ENCODE measurements at places on chromosomes 3 and 15.

GRCh38 chr15:96158938-96159337 is 171.6 kb upstream of the NR2F2 start:
- no peak for DNase-seq

DNA sequence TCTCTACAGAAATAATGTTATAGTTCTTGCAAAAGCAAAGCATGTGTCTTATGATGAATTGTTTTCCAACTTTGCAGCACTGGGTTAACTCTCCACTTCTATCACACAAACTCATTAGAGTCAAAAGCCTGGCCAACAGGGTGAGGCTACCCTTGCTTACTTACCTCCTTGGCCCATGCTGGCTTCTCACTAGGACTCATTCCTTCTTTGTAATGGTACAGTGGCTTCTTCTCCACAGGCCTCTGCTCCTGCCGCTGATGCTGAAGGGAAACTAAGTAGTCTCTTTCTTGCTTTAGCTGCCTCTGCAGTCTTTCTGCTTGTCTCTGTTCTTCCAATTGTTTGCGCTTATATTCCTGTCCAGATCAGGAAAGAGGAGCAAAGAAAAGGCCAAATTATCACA is 111.5 kb upstream of the SLC2A2 start:
- no peak for DNase-seq

- DNase-seq = no peak
Measured at GRCh38 chr3:32459450-32459849, 43.2 kb downstream of the CMTM6 start.

DNA sequence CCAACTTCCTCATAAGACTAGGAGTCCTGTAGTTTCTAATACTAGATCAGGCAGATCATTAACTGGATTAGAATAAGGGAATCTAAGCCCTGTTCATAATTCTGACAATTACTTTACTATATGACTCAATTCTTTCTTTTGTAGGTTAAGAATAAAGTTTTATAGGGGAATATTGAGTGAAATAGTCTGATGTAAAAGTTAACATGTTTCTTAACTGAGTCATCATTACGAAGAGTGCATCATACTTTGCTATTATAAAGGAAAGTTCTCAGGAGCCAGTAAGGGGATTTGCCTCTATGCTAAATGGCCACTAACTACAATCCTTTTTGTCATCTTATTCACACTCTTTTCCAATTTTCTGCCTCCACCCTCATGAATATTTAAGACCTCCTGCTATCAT is 63.1 kb downstream of the POLQ start:
- no peak for DNase-seq

DNA sequence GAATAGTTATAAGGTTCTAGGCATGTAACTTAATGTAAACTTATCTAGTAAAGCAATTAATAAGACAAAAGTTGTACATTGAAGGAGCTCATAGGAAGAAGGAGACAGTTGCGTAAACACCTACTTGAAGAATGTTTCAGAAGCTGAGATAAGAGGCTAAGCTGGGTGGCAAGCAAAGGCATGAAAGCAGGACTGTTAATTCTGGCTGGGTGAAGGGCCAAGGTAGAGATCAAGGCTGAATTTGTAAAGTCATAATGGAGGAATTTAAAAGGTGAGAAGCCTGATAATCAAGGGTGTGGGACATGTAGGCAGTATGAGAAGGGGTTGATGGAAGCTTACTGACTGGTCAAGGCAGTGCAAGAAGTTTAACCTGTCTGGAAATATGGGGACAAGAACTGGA is 80.4 kb upstream of the TGFBR2 start:
- no peak for DNase-seq

DNA sequence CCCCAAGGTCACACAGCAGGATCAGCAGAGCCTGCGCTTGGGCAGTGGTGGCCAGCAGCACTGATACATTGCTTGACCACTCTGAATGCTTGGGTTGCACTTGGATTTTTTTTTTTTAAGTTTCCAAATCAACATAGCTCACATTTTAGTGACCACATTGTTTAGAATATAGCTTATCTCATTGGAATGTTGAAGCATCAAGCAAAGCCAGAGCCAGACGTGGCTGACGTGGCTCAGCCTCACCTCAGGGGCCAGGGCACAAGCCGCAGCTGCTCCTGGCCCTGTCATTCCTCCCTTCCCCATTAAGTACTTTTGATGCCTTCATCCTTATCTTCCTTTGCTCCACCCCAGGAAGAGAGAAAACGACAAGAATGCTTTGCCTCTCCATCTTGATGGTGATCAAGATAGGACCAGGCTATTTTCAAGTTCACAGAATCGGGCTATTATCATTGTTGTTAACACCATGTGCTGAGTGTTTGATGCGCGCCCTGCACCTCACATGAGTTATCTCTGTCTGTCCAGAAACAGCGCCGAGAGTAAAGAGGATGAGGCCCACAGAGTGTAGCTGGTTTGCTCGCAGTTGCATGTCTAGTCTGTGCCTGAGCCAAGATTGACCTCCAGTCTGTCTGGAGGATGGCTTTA is 75.8 kb downstream of the AAGAB start:
- no peak for DNase-seq

DNA sequence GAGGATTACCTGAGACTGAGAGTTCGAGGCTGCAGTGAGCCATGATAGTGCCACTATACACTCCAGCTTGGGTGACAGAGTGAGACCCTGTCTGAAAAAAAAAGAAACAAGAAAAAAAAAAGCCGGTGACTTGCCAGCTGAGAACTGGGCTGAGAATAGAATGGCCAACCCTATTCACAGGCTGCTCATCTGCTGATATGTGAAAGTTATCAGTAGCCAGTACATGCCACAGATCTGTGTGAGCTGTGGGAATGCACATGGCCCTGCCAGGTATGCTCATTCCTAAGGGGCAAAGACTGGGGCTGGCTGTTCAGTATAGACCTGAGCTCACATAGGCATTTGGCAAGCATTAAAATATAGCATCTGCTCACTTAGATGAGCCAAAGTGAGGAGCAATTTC is 30.9 kb downstream of the IL20RB start:
- DNase-seq = no peak

DNA sequence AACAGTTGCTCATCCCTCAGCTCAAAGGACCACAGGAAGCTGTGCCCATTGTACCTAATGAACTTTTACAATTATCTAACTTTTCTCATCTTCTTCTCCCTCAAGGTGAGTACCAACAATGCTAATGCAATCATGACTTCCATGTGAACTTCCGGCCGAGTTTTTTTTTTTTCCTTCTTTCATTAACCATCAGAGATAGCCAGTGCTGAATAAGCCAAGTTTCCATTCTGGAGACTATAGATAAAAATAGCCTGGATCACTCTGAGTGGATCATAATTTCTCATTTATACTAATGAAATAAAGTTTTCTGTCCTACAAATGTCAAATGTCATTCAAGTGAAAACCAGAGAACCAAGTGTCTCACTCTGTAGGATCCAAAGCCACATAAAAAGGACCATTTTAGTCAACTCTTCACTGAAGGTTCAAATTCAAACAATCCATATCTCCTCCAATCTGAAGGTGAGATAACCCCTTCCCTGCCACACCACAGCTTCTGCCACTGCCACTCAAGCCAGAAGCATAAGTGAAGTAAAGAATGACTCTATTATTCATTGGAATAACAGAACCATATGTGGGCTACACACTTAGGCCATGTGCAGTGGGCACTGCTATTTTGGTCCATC is 5.5 kb downstream of the SUMF1 start:
- DNase-seq = no peak

DNA sequence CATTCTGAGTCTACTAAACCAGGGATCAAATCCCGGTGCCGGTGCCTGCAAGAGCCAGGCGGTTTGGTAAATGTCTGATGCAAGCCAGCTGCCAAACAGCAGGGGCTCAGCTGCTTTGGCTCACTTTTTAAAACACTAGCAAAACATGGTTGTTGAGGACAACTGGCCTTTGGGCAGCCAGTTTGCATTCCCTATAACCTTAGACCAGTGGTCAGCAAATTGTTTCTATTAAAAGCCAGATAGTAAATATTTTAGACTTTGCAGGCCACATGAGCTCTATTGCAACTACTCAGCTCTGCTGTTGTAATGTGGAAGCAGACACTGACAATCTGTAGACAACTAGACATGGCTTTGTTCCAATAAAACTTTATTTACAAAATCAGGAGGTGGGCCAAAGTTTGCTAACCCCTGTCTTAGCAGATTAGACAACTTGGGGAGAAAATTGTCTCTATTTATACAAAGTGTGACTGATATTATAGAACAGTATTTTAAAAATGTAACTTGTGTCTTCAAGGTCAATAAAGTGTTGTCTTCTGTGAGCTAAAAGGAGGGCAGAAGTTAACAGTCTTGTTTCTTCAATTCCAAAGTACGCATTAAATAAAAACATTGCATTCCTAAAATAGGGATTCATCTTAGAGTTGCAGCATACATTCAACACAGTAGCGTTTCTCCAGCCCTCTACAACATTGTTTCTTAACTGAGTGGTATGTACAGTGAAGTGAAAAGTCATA is 67.6 kb downstream of the SSUH2 start:
- no peak for DNase-seq

DNA sequence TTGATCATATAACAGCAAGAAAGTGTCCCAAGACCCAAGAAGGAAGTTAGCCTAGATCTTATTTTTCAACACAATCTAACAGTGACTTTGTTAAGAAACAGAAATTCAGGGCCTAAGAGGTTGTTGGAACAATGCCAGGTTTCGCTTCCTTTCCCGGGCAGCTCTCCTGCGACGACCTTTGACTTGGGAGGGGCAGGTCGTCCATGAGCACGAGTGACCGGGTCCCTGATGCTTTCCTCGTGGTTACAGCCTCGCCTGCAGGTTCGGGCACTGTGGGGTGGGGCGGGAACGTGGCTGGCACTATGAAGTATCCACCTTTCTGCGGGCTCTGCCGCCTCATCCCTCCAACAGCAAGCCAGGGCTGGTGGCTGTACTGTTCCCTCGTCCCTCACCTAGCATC is 90.1 kb upstream of the RGMA start:
- DNase-seq = no peak

GRCh38 chr15:40316931-40317330 is 6.6 kb upstream of the INAFM2 start:
- DNase-seq = no peak

DNA sequence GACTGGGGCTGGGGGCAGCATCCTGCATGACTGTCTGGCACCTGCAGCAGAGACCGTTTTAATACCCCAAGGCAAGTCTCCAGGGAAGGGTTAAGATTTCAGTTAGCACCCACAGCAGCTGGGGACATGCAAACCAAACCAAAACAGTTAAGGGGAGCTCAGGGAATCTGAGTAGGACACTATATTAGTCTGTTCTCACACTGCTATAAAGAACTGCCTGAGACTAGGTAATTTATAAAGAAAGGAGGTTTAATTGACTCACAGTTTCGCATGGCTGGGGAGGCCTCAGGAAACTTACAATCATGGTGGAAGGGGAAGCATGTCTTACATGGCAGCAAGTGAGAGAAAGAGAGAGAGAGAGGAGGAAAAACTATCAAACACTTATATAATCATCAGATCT is 25.3 kb downstream of the GALNT15 start:
- no peak for DNase-seq

- DNase-seq = no peak
Measured at GRCh38 chr3:22039161-22039560, 288.2 kb upstream of the ZNF385D start.

GRCh38 chr15:62119874-62120273 is 45.2 kb downstream of the C2CD4B start:
- DNase-seq = no peak

- DNase-seq = no peak
Measured at GRCh38 chr3:100634493-100635272, 25.3 kb downstream of the ADGRG7 start.

DNA sequence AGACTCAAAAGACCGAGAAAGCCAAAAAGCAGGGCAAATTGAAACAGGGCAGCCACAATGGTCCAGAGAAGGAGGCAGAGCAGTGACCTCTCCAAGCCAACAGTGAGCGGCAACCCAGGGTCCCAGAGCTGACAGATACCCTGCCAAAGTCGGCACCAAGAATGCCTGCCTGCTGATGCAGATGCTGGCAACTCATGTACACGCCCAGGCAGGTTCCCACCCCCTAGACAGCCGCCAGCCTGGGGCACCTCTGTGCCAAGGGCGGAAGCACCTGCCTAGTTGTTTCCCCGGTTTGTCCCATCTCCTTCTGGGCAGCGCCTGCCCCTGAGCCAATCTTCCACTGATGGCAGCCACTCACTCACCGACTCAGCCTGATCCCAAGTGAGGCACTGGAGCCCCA is 22.1 kb downstream of the KLHL25 start:
- no peak for DNase-seq

- DNase-seq = no peak
Measured at GRCh38 chr3:181694805-181695660, 16.7 kb upstream of the SOX2 start.

DNA sequence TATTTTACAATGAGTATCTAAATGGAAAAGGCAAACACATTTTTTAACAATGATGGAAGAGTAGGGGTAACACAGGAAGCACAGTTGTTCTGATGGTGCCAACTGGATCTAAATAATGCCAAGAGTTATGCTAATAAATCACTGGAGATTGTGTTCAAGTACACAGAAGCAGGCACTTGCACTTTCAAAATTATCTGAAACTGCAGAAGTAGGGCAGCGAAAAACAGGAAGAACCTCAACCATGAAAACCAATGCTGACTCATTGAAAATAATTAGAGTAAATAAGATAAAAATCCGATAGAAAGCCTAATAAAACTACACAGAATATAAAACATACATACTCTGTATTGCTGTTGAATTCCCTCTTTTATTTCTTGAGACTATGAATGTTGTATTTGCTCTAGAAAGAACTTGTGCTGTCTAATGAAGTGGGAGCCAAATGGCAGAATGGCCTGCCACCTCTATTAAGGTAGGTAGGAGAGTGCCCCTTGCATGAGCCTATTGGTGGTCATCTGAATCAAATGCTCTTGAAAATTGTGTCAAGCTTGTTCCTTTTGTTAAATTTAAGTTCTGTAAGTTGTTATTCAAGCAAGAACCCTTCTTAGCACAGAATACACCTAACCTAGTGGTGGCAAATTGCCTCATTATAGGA is 93.7 kb downstream of the ABI3BP start:
- DNase-seq = no peak

GRCh38 chr3:116056280-116056679 is 389.0 kb downstream of the LSAMP start:
- DNase-seq = no peak

- peak; percentile 45 for DNase-seq
Measured at GRCh38 chr3:138434875-138435772, 708 bp downstream of the ESYT3 start.

DNA sequence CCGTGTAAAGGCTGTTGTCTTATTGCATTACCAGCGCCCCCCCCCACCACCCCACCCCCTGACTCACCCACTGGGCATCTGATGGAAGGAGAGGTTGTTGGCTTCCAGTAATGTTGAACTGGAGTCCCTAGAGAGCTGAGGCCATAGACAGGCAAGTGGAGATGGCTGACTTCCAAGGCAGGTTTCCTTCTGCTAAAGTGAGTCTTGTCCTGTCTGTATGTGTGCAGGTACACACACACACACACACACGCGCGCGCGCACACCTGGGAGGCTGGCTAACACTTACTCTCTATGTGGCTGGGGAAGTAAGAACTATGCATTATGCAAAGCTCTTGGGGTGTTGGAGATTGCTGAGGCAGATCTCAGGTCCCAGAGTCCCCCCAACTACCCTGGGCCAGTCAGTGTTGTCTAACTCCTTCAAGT is 1.6 kb upstream of the KY start:
- DNase-seq = no peak

- no peak for DNase-seq
Measured at GRCh38 chr15:38424101-38424552, 29.8 kb upstream of the FAM98B start.

Measured in frontal cortex (tissue), 4 donors.